ENCODE measurements at places on chromosomes 12 and 14. TPM values are rescaled to one million over a fixed set of nuclear protein-coding genes. Genes with fewer than 3 reads are reported as not detected.

KCNA5 gene
- total RNA-seq = not detected

CPM gene
- not detected for total RNA-seq

- no peak for DNase-seq
These were observed 443.0 kb downstream of the RAD51B start for GRCh38 chr14:68262567-68262966.

- no peak for DNase-seq
These were observed 196.6 kb downstream of the EGLN3 start for GRCh38 chr14:33754261-33754660.

DNA sequence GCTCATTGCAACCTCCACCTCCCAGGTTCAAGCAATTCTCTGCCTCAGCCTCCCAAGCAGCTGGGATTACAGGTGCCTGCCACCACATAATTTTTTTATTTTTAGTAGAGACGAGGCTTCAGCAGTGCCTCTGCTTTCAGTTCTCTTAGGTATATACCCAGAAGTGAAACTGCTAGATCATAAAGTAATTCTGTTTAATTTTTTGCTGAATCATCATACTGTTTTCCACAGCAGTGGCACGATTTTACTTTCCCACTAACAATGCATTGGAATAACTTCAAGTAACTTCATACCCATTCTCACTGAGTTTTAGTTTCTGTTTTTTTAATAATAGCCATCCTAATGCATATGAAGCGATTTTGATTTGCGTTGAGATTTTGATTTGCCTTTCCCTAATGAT lies 148.0 kb upstream of the G2E3 start:
- DNase-seq = no peak

GRCh38 chr14:86321151-86321550 lies 791.2 kb downstream of the FLRT2 start:
- DNase-seq = no peak

CLEC12A gene
- not detected for total RNA-seq

- peak; percentile 89 for DNase-seq
These were observed 16.7 kb downstream of the KMT2D start for GRCh38 chr12:49043856-49044258.

DNA sequence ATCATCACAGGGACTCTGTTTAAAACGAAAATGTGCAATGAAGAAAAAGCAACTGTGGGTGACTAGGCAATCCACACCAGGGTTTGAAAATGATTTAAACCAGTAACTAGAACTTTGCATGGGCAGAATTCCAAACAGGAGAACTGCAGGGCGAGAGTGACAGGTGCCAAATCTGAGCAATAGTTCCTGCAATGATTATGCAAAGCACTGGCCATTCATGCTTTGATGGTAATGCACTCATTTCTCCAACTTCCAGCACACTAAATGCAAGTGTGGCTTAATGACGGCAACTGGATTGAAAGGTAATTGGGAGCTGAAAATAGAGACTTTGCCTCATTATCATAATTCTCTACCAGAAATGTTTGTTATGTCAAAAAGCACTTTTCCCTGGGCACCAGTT lies 140.5 kb upstream of the TMCC3 start:
- DNase-seq = no peak

GRCh38 chr12:121894633-121895032 lies 6.0 kb downstream of the PSMD9 start:
- peak; percentile 22 for DNase-seq

C14orf180 gene
- not detected for total RNA-seq

- DNase-seq = no peak
These were observed 8.8 kb downstream of the PPP4R3A start for GRCh38 chr14:91501348-91501747.

HOXC4 gene
- total RNA-seq = not detected

DNA sequence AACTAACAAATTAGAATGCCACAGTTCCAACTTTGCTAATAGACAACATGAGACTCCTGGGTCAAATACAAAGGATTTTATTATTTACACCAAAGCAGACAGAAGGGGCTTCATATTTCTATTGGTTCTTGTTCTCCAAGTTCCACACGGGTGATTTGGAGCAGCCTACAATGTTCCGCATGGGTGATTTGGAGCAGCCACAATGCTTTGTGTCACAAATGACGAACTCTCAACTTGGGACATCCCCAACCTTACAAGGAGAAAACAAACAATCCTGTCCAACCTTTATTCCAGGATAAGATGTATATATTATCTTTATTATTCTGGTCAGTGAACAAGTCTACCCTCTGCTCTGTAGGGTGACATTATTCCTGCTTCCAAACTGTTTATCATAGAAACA lies 694.3 kb upstream of the MGAT4C start:
- no peak for DNase-seq

All from glutamatergic neuron (in vitro differentiated cells).